ENCODE measurements at places on chromosomes 16 and 17. TPM values are rescaled to one million over a fixed set of nuclear protein-coding genes. Genes with fewer than 3 reads are reported as not detected.
A peak's percentile ranks its signal among the peaks of the same experiment; 100 is the strongest.

- no peak for DNase-seq
Observed at GRCh38 chr16:20271893-20272292, 55.4 kb downstream of the GP2 start.

The PHOSPHO1 gene
- not detected for total RNA-seq

The CDRT15 gene
- not detected for total RNA-seq

DNA sequence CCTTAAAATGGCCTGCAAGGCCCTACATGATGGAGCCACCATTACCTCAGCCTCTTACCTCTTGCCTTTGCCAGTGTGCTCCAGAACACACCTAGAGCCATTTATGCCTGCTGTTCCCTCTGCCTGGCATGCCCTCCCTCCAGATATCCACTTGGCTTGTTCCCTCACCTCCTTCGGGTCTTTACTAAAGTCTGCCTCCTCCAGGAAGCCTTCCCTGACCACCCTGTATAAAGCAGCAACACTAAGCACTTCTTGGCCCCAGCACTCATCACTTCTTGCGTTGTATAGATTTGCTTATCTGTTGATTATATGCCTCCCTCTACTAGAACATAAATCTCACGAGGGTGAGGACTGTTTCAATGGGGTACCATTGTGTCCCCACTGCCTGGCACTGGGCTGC is 25.3 kb downstream of the ANKRD40 start:
- no peak for DNase-seq

The HSD17B2 gene
- 17.8 TPM for total RNA-seq

GRCh38 chr16:31464781-31465260 is 5.5 kb downstream of the ARMC5 start:
- no peak for DNase-seq

- DNase-seq, result no peak
Observed at GRCh38 chr17:57463103-57463885, 207.0 kb downstream of the MSI2 start.

GRCh38 chr17:81902023-81902652 is at the start of gene NPB:
Gene NPB, plus strand, starts transcription at chr17:81902238. Its CDS starts 40 bp downstream, at chr17:81902278.
- no peak for DNase-seq

- no peak for DNase-seq
Observed at GRCh38 chr17:43070872-43071271, 45.8 kb downstream of the RND2 start.

DNA sequence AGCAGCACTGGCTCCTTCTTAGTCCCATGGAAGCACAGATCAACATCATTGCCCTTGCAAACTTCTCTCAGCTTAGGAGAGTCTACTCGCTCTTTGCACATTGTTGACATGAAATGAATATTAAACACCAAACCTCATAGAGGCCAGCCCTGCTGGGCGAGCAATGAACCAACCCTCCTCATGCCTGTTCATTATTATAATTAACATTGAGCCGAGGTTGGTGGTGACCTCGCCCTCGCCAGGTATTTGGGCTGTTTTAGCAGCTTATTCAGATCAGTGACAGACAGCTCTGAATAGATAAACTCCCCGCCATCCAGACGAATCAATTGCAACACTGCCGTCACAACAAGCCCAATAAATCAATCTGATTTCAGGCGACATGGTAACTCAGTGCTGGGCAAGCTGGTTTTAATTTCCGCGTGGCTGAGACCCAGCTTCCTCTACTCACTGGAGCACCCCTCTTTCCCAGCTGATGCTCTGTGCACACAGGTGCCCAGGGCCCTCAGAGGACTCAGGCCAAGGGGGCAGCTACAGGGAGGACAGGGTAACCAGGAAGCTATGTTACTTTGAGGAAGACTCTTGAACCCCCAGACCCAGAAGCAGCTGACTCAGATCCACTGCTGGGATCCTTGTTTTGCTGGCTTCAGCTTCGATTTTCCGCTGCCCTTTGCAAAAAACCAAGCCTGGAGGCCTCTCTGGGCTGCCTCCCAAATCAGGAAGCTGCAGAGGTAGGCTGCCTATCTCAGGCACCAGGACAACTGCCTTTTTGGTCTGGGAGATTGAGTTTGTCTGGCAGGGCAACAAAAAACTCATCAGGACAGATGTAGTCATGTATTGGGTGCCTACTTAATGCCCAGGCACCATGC is 10.7 kb upstream of the SEZ6 start:
- no peak for DNase-seq

GRCh38 chr17:63125987-63126386 is 160.0 kb downstream of the TANC2 start:
- no peak for DNase-seq

- DNase-seq, result no peak
Observed at GRCh38 chr16:85107083-85107482, 5.2 kb downstream of the CIBAR2 start.

The SBK1 gene
- total RNA-seq, result 31.9 TPM

DNA sequence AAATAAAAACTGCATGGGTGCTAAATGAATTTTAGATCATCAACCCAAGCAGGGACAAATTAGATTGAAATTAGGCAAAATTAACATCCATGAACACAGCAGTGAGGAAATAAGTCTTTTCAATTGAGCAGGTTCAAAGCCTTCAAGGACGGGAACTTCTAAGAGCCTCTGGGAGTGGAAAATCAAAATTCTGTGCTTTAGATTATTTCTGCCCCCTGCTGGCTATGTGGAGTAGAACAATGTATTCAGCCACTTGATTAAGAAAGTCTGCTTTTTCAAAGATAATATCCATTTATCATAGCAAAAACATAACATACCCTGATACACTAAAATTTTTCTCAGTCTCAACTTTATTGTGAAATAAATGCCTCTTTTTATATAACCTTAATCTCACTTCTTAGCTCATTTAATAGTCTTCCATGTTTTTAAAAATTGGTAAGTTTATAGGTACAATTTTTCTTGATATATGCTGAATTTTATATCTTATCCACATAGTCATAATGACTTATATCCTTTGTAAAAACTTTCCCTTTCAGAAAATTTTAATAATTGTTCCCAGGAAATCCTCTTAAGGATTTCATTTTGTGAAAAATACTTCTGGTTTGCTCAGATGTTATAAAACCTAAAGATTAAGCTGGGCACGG is 28.1 kb upstream of the NOL11 start:
- DNase-seq, result no peak

DNA sequence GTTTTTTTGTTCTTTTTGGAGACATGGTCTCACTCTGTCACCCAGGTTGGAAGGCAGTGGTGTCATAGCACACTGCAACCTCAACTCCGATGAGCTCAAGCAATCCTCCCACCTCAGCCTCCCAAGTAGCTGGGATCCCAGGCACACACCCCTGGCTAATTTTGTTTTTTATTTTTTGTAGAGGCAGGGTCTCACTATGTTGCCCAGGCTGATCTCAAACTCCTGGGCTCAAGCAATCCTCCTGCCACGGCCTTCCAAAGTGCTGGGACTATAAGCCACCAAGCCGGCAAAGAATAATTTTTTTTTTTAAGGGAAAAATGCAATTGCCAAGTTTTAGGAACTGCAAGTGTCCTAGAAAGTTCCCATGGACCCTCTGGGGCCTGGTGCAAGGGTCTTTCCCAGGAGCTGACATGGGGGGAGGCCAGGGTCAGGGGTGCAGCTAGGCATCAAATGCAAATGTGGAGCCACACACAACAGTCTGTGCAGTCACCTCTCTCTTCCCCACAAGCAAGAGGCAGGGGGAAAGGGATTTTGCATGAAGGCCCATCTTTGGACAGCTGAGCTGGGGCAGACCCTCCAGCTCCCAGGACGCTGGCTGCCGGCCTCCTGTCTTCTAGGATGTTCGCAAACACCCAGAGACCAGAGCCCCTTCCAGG is 20.1 kb upstream of the BCAR1 start:
- no peak for DNase-seq

GRCh38 chr17:46732754-46733398 is 85.6 kb downstream of the WNT3 start:
- no peak for DNase-seq

- DNase-seq, result peak; percentile 73
Observed at GRCh38 chr16:17578981-17579874, 108.5 kb upstream of the XYLT1 start.

DNA sequence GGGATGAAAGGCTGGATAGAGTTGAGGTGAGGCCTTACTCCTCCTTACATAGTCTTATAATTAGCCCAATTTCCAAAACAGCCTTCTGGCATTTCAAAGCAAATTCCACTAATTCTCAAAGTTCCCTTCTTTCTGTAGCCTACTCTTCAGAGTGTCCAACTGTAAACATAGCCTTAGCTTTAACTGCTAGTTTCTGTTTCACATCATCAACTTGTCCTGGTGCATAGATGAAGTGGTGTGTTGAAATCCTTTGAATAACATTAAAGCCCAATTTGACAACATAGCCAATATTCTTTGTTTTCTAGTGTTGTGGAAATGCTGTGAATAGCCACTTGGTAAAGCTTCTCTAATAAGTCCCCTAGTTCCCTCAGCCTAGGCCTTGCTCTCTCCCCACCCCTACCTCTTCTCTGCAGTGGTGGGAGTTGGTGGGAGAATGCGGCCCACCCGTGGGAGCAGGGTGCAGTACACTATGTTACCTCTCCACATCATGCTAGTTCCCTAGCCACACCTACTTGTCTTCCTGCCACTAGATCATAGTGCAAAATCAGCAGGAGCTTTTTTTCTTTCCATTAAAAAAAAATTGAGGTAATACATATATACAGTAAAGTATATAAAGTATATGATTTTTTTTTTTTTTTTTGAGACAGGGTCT is 127.0 kb upstream of the HAS3 start:
- DNase-seq, result no peak

GRCh38 chr16:49455181-49455990 is 81.8 kb downstream of the C16orf78 start:
- no peak for DNase-seq

- DNase-seq, result no peak
Observed at GRCh38 chr16:85699628-85700027, 10.9 kb upstream of the GINS2 start.

- DNase-seq, result no peak
Observed at GRCh38 chr16:26688699-26689098, 378.0 kb upstream of the C16orf82 start.

The HS3ST2 gene
- total RNA-seq, result 0.12 TPM

The FBXW10B gene
- 2.4 TPM for total RNA-seq

GRCh38 chr16:78624366-78624765 is 524.9 kb downstream of the WWOX start:
- DNase-seq, result no peak

DNA sequence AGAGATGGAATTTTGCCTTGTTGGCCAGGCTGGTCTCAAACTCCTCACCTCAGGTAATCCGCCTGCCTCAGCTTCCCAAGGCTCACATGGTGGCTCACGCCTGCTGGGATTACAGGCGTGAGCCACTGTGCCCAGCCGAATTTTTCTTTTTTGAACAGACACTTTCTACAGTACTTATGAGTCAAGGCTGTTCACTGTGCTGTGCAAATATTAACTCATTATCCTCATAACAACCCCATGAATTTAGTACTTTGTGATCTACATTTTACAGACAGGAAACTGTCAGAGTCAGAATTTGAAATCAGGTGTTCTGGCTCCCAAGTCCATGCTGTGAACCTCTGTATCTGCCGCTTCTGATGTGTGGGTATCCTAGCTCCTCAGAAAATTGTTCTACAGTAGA is 25.7 kb upstream of the RASL10B start:
- DNase-seq, result no peak

The KRT12 gene
- not detected for total RNA-seq

DNA sequence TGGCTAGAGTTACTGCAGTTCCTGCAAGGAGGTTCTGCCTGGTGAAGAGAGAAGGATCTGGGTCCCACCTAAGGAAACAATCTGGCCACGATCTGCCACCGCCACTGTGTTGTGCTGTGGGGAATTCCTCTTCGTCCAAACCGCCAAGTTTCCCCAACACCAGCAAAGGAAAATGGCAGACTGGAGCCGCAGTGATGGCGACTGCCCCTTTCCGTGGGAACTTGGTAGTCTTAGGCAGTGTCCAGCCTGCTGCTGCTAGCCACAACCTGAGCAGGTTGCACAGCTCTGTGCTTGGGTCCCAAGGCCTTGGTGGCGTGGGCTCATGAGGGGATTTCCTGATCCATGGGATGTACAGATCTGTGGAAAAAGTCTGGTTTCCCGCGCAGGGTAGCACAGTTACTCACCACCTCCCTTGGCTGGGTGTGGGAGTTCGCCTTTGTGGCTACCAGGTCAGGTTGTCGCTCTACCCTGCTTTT is 28.6 kb downstream of the NFATC3 start:
- DNase-seq, result no peak

DNA sequence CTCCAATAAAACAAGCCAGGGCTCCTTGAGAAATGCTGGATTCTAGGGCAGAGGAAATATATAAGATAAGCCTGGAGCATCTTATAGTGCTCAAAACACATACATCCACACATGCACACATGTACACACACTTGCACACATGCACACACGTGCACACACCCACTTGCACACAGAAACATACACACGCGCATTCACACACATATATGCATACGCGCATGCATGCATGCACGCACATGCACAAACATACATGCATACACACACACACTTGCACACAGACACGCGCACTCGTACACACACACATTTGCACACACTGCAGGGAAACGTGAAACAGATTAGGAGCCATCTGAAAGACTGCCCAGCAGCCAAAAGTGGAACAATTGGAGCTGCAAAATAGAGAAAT is 8.0 kb upstream of the ENPP7 start:
- DNase-seq, result no peak

- DNase-seq, result no peak
Observed at GRCh38 chr17:54849660-54850059, 51.0 kb upstream of the TOM1L1 start.

The ATPAF2 gene
- total RNA-seq, result 28.9 TPM

The KDM6B gene
- 69.1 TPM for total RNA-seq

DNA sequence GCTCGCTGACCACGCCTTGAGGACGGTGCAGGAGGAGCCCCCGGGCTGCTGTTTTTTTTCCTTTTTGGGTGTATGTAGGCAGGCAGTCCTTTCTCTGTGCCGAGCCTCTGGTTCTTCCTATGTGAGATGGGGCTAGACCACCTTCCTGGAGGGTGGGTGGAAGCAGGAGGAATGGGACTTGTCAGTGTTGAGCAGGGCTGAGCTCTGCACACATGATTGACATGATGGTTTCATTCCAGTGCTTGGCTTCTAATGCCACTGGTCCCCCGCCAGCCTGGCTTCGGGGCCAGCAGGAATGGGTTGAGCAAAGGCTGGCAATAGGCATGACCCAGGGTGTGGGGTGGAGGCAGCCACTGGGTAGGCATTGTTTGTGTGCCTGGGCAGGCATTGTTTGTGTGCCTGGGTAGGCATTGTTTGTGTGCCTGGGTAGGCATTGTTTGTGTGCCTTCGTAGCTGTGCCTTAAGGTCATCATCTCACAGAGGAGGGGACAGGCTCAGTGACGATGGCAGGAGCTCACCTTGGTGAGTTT is 14.2 kb upstream of the ADCY7 start:
- DNase-seq, result no peak

The SPHK1 gene
- total RNA-seq, result 26.8 TPM
